ENCODE measurements at places on chromosomes 5 and 9.
A peak's percentile ranks its signal among the peaks of the same experiment; 100 is the strongest.

GRCh38 chr9:15372455-15372854, 50.2 kb upstream of the SNAPC3 start:
- no peak for DNase-seq

GRCh38 chr9:14314424-14314928, 535 bp upstream of the NFIB start:
- peak; percentile 73 for DNase-seq

DNA sequence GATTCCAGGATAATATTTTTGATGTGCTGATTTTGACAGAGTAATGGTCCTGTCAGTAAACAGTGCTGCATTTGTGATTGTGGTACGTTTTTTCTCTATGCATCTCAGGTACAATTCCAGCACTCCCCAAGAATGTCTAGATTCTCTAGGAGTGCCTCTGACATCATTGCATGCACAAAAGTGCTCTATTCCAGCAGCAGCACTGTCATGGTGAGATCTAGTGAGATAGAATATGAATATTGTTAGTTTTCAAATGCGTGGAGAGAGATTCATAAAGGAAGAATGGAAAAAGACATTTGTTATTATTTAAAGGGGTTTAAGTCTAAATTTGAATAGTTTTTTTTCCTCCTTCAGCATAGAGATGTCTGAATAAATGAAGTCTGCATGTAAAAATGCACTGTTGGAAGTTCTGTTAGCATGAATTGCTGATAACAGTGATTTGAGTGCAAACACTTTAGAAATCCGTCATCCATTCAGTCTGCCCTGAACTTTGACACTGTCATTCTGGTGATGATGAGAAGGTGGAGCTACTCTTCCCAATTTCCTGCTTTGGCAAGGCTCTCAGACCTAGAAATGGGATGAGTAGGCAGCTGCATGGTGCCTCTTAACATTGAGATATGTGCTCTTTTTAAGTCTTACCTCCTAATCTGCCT, 84.6 kb downstream of the GAPVD1 start:
- DNase-seq, result no peak

GRCh38 chr5:31435730-31436129, 96.2 kb downstream of the DROSHA start:
- no peak for DNase-seq

DNA sequence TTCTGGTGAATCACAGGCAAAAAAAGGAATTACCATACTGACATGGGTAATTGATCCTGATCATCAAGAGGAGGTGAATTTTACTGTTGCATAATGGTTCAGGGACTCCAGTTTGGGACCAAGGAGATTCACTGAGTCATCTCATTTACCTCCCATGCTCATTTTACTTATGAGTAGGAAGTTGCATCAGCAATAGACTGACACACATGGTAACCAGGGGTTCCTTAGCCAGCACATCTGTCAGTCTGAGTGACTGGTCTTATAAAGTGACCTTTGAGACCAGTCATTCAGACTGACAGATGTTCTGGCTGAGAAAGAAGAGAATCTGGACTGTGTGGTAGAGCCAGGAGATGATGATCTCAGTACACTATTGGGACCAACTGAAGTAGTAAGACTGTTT, 384.6 kb upstream of the CD180 start:
- DNase-seq, result no peak

GRCh38 chr9:83336706-83337105, 201.5 kb downstream of the FRMD3 start:
- DNase-seq, result no peak

DNA sequence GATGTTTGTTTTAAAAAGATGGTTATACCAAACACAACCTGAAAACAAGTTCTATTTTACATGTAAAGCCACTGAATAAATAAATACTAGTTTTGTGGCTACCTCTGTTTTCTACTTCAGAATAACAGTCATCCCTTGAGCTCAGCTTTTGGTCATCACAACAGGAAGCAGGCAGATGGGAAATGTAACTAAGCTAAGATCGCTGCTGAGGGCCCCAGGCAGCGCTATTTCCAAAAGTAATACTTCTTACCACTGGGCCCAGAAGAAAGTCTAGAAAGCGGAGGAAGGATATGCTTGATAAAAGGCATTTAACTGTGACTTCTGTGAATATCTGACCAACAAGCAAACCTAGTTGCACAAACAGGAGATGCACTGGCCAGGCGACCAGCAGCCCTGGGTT, 61.4 kb downstream of the SERINC5 start:
- no peak for DNase-seq

DNA sequence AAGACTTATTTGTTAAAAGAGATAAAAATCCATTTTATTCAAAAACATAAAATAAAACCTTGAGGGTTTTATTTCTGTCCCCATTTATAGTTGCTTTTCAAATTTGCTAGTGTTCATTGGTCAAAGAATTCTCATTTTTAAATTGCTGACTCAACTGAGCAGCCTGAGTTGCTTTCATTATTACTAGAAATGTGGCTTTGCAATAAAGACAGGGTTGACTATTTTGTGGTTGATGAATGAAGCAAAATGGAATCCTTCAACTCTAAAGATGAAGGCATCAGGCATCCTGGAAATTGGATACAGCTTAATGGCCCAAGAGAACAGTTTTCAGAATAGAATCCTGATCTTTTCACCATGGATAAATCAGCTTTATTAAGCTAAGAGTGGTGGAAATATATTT, 23.9 kb upstream of the PPP3R2 start:
- DNase-seq, result no peak

DNA sequence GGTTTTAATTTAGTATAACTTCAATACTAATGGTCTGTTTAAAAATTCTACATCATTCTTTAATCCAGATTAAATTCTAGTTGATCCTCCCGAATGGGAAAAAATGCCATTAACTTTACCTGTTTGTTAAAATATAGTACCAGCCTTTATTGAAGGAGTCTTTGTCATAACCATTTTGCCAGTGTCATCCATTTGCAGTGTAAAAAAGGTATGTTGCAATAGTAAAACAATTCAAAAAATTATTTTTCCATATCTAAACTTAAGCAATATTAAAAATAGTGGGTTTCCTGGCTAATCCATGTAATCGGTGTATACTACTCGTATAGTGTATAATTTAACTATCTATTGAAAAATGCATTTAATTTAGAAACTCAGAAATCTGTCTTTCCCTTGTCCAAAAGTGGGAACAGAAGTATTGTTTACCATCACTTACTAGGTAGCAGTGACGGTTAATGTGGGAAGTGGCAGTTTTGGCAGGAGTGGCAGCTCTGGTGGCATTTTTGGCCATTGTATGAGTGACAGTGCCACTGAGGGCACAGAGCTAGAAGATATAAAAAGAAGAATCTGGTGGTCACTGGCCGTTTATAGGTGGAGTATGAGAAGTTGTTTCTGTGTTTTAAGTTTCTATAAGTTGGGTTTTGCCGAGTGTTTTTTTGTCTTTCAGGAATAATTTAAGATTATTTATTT, 1.9 kb downstream of the AP3S1 start:
- no peak for DNase-seq

DNA sequence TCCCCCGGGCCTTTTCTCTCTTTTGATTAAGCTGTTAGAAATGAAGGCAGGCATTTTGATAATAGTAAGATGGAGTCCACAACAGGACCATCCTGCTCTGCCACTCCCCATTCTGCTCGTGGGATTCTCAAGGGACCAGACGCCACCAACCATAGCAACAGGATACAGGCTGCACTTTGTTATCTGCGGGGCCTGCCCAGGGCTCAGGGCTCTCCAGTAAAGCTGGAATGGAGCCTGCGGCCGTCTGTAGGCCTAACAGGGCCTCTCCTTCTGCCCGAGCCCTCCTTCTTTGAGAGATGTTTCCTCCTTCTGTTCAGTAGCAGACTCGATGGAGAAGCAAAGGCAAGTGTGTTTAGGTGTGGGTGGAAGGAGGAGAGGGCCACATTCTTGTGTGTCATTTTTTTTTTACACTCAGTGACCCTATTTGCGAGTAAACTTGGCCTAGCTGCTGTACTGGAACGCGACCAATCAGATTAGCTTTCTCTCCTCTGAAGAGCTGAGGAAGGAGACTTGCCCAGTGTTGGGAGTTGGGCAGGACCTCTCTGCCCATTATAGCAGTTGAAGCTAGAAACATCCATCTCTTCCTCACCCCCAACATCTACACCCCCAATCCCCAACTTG, 8.9 kb upstream of the EPB41L4B start:
- DNase-seq, result no peak

DNA sequence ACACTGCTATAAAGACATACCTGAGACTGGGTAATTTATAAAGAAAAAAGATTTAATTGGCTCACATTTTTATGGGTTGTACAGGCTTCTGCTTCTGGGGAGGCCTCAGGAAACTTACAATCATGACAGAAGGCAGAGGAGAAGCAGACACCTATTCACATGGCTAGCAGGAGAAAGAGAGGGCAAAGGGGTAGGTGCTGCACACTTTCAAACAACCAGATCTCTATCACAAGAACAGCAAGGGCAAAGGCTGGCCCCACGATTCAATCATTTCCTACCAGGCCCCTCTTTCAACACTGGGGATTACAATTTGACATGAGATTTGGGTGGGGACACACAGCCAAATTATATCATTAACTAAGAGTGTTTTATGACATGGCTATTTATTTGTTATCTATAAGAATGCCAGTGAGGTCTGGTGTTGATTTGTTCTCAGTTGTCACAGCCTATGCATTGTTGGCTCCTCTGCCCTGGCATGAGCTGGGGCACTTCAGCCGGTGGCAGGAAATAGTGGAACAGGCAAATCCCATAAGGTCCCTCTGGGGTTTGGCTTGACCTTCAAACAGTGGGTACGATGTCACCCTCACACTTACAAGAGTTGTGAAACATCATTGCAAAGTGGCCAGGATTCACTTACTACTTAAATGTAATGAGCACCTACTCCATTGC, 44.1 kb downstream of the SPARC start:
- DNase-seq, result no peak

- no peak for DNase-seq
Observed at GRCh38 chr9:116951588-116952435, 264.7 kb downstream of the TRIM32 start.

DNA sequence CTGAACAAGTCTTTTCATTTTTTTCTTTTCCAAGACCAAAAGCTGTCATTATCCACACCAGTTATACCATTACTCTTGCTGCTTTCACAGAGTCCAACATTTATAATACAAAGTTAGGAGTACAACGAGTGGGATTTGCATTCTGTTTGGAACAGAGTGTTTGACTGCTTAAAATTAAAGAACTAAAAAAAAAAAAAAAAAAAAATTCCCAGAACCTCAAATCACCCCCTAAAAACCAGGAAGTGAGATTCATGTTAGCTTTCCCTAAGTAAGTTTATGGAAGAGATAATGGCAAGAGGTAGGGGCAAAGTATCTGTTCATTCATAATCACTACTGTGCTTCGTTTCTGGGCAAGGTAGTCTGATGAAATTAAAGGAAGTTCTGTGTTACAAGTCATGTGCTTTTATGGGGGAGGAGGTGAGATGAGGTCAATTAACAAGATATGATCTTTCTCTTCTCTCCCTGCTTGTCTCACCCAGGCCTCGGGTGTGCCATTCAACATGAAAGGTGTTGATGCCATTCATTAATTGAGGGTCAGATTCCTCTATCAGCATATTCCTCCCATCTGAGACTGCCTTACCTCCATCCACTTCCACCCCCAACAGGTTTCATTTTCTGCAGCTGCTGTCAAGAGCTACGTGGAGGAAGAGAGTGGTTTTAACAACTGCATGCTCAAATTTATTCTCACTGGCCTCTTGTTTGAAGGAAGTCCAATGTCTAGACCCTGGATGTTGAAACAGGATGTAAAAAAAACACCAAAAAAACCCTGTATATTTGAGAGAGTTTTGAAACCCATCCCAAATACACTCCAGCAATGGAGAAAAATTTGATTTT, 58.1 kb downstream of the MARCHF3 start:
- no peak for DNase-seq

DNA sequence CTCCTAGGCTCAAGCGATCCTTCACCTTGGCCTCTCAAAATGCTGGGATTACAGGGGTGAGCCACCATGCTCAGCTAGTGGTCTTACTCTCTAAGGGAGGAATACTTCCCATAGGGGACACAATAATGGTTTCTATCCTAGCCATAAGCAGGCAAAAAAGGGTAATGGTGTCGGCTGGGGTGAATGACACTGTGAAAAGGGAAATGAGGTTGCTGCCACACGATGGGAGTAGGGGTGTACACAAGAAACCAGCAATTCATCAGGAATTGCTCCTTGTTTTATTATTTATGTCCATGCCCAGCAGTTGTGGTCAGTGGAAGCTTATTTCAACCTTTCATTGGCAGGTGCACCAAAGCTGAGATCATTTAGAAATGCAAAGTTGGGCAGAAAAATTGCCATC, 70.3 kb upstream of the ZFR start:
- no peak for DNase-seq

- no peak for DNase-seq
Observed at GRCh38 chr5:142934051-142934762, 164.0 kb downstream of the ARHGAP26 start.

GRCh38 chr9:116198344-116198743, 44.8 kb downstream of the PAPPA start:
- DNase-seq, result no peak

DNA sequence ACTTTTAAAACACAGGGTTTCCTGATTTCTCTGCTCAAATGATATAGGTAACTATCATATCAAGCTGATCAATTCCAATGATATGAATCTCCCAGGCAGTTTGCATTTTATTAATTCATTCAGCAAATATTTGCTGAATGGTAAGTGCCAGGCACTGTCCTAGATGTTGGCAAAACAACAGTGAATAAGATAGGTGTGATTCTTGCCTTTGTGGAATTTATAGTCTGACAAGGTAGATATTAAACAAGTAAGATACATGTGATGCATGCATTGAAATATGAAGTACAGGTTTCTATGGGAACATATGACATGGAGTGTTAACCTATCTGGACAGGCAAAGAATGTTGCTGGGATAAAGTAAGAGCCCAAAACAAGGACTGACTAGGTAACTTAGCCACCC, 231.8 kb upstream of the DAB2 start:
- no peak for DNase-seq

- no peak for DNase-seq
Observed at GRCh38 chr5:67291066-67291465, 94.5 kb upstream of the CD180 start.

- no peak for DNase-seq
Observed at GRCh38 chr9:100848726-100849125, 179.8 kb upstream of the PLPPR1 start.

DNA sequence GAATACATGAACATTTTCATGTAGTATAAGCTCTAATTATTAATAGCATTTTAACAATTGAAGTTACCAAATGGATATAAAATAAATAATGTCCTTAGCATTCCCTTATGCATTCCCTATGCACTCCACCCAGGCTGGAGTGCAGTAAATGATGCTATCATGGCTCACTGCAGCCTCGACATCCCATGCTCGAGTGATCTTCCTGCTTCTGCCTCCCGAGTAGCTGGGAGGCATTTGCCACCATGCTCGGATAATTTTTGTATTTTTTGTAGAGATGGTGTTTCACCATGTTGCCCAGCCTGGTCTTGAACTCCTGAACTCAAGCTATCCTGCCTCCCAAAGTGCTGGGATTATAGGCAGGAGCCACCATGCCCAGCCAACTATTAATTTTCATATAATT, 184.0 kb downstream of the PBX3 start:
- DNase-seq, result no peak

Measured in smooth muscle cell of the brain vasculature (primary cell).